ENCODE measurements at places on chromosomes 6 and 20.

GRCh38 chr6:135306740-135307420, 125.8 kb downstream of the MYB start:
- DNase-seq, result no peak

DNA sequence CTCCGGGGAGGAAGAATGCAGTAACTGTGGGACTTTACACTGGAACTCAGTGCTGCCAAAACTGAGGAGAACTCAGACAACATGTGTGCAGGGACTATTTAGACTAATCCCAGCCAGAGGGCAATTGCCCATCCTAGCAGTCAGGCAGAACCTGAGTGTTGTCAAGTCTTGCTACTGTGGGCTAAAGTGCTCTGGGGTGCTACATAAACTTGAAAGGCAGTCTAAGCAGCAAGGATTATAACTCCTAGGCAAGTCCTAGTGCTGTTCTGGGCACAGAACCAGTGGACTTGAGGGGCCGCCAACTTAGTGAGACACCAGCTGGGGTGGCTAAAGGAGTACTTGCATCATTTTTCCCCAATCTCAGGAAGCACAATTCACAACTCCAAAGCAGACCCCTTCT, 363.8 kb upstream of the PTCHD4 start:
- DNase-seq, result no peak

- DNase-seq, result no peak
Observed at GRCh38 chr6:1552296-1552761, 57.4 kb upstream of the FOXC1 start.

GRCh38 chr6:64238071-64238470, 602.5 kb downstream of the PHF3 start:
- DNase-seq, result no peak

DNA sequence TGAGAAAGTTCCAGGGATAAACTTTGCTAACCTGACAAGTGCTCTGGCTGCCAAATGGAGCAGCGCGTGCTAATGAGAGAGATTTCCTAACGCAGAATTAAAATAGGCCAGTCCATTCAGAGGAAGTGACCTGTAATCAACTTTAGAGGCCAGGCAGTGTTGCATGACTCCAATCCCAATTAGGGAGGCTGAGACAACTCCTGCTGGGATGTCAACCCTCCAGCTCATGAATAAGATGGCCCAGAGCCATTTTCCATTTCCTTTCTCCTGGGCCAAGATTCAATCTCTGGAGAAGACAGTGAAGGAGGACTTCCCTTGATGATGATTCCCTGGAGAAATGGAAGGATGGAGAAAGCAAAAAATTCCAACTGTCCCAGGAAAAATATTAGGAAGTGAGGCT, 241.5 kb upstream of the RNF24 start:
- DNase-seq, result no peak

- no peak for DNase-seq
Observed at GRCh38 chr20:46630306-46630705, 21.0 kb downstream of the SLC13A3 start.

DNA sequence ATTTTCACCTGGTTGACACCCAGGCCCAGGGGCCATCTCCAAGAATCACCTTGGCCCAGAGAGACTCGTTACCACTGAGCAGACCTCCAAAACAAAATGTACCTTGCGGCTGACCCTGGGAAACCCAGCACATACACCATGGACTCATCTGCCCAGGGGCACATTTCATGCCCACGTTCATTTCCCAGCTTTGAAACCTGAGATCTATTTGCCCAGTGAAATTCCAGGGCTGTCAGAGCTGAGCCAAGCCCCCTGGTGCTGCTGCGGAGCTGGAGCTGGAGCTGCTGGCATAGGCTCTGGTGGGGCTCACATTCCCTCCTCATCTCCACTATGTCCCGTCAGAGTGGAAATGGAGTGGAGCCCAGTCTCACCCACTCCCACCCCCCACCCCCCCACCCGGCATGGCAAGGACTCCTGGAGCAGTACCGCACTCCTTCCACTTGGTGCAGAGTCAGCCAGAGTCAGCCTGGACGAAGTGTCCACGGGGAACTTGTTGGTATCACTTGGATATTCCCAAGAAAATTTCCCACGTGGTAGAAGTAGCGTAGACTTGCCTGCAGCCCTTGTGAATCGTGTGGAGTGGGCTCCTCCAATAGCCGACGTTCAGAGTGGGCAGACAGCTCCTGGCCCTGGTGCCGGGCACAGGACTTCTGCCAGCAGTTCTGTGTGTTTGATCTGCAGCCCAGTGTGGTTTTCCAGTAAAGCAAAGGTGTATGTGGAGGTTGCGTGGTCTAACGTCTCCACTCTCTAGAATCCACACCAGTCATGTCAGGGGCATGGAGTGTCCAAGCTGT, 18.1 kb upstream of the OSER1 start:
- no peak for DNase-seq

GRCh38 chr6:85291326-85291725, 158.6 kb upstream of the NT5E start:
- no peak for DNase-seq

Data from activated CD4-positive, alpha-beta T cell treated with anti-CD3 and anti-CD28 coated beads for 24 hours (primary cell).